ENCODE measurements at places on chromosomes 7 and 10. TPM values are rescaled to one million over a fixed set of nuclear protein-coding genes. Genes with fewer than 3 reads are reported as not detected.
A peak's percentile ranks its signal among the peaks of the same experiment; 100 is the strongest.

The AKR1C1 gene
- total RNA-seq = 18.4 TPM

The TCAF2 gene
- total RNA-seq = 0.64 TPM

The NKX2-3 gene
- total RNA-seq = not detected

The BLNK gene
- not detected for total RNA-seq

The PLAU gene
- 1.5 TPM for total RNA-seq

DNA sequence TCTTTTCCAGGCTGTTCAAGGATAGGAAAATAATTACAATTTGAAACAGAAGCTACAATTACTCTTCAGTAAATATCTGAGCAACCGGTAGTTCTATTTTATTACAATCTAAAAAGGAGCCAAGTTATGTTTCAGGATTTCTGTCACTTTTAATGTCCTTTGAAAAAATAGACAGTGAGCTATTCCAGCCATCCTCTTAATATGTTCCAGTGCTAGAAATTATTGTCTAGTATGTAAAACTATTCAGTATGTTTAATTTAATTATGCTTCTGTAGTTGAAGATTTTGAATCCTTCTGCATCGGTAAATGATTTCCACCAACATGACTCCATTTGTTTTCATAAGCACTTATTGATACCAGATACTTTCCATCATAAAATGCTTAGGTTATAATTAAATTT lies 129.6 kb upstream of the SEMA3D start:
- DNase-seq = no peak
- no peak overlapping the region for H3K27ac ChIP-seq
- H3K4me3 ChIP-seq = no peak overlapping the region
- H3K27me3 ChIP-seq = no peaks in the 10 kb centered on the region
- no peaks in the 10 kb centered on the region for H3K36me3 ChIP-seq
- no peaks in the 10 kb centered on the region for H3K4me1 ChIP-seq

DNA sequence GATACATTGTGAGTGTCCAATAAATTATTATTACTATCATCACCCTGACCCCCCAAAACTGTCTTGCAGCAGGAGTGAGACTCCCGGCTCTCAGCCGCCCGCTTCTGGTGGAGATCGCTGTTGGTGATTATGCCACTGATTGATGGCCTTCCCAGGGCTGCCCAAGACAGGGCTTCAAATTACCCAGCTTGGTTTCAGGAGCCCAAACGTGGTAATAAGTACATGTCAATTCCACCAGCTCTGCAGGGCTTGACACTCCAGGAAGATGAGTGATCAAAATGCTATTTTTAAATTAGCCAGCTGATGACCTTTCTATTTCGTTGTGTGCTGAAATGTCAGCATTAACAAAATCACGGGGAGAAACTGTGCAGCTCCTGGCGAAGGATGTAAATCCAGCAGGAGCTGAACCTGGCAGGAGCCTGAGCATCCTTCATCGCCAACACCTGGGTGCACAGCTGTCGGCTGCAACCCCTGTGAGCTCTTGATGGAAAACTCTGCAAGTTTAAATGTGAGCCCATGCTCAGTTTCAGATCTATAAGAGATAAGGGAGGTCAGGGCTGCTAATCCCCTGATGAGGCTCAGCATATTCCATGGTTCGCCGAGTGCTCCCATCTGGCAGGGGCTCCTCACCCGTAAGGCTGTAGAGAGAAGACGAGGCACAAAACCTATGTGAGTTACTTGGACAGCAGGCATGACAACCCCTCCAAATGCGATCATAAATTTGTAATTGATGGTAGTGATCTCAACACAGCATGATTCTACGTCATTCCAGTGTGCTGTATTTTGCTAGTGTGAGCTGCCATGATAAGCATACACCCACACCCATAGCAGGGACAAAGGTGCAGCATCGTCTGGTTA lies 446.3 kb downstream of the TCERG1L start:
- no peak overlapping the region for H3K27ac ChIP-seq
- no peaks in the 10 kb centered on the region for H3K36me3 ChIP-seq
- DNase-seq = no peak
- no peaks in the 10 kb centered on the region for H3K4me1 ChIP-seq

DNA sequence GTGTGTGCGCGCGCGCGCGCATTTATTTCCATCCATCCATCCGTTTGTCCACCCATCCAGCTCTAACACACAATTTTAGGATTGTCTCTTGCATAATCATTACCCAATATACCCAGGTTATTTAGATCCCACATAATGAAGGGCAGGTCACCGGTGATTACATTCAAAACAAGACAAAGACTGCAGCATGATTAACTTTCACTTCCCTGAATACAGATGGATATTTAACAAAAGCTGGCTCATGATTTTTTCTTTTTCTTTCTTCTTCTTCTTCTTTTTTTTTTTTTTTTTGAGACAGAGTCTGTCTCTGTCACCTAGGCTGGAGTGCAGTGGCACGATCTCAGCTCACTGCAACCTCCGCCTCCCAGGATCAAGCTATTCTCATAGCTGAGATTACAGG lies 86.2 kb downstream of the SH3PXD2A start:
- no peaks in the 10 kb centered on the region for H3K27me3 ChIP-seq
- no peak overlapping the region for H3K27ac ChIP-seq
- H3K4me3 ChIP-seq = no peak overlapping the region
- DNase-seq = no peak

DNA sequence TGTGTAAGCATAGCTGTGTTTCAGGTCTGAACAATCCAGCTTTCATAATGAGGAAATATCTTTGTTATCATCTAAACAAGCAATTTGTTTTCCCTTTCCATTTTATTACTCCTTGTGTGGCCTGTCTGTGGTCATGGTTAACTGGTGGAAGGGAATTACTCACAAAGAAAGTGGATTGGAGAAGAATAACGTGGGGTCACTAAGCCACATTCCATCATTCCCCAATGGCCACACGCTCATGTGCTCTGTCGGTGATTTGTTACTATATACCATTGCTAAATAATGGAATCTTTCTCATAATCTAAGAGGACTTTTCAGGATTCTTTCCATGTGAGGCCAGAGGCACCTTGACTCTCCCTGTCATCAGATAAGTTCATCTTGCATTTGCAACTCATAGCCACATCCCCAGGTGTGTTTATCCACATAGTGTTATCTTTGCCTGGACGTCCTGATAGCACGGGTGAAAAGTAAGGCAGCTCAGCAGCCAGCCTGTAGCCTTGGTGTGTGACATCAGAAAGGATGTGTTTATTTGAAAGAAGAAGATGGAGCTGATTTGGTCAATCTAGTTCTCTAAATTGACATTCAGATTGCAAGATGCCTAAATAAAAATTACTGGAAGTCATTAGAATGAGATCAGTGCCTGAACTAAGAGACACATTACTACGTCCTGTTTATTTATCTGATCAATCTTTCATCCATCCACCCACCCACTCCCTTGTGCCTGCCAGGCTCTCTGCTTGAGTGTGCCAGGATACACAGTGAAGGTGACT lies 128.9 kb downstream of the CELF2 start:
- H3K4me3 ChIP-seq = no peak overlapping the region
- DNase-seq = no peak
- H3K4me1 ChIP-seq = no peaks in the 10 kb centered on the region
- no peaks in the 10 kb centered on the region for H3K27me3 ChIP-seq
- H3K36me3 ChIP-seq = no peaks in the 10 kb centered on the region

DNA sequence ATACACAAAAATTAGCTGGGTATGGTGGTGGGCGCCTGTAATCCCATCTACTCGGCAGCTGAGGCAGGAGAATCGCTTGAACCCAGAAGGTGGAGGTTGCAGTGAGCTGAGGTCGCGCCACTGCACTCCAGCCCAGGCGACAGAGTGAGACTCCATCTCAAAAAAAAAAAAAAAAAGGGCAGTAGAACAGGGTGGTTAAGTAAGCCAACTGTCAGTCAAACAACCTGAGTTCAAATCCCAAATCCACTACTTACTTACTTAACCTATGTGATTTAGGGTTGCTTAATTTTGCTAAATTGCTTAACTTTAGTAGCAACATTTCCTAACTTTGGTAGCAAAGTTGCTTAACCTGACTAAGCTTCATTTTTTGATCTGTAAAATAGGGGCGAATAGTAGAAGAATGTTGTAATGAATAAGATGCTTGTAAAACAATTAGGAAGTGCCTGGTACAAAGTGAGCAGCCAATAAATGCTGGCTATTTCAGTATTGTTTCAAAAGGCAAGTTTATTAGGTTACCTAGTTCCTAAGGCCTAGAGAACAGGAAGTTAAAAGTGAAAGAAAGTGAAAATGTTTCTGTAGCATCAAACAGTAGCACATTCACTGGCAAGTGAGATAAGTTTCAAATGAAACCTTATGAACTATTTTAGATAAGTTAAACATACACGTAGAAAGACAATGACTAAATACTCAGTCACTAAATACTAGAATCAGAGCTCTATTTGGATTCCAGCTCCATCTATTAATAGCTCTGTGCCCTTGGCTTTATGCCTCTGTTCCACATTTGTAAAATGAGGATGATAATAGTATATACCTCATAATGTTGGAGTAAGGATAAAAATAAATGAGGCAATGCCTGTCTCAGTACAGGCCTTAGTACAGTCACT lies 64.3 kb downstream of the HOXA1 start:
- no peaks in the 10 kb centered on the region for H3K4me1 ChIP-seq
- no peak overlapping the region for H3K4me3 ChIP-seq
- no peaks in the 10 kb centered on the region for H3K36me3 ChIP-seq
- DNase-seq = no peak
- peak overlapping the region; percentile 67 for H3K27ac ChIP-seq

DNA sequence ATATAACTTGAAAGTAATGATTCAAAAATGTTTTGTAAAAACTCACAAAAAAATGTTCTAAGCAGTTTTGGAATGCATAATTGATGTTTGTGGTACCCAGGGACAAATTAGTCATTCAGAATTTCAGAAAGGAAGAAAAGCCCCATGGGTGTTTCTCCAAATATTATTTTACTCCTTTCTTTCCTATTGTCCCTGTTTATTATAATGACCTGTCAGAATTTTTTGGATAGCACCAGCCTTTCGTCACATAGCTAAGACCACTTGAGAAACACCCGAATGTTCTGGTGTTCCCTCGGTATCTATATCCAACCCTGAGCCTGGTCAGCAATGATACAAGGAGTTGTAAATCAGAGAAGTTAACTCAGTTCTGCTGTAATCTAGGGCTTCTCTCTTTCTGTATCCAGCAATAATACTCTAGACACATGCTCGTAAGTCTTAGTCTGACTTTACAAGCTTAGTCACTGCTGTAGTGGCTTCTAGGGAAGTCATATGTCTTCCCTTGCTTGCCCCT lies 64.8 kb upstream of the MEOX2 start:
- H3K4me1 ChIP-seq = no peaks in the 10 kb centered on the region
- H3K27me3 ChIP-seq = no peaks in the 10 kb centered on the region
- no peak for DNase-seq

DNA sequence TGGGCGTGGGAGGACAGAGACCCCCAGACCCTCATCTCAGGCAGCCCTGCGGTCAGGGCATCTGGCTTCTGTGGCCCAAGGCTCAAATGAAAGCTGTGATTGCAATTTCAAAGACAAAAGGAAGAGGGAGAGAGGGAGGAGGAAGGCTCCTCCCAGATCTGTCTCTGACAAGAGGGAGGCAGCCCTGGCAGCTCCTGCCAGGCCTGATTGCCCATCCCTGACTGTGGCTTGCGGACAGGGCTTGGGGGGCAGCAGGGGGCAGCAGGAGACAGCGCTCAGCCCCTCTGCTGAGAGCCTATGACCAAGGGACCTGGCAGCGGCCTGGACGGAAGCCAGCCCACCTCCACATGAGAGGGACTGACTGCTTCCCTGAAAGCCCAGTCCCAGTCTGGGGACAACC lies 91.8 kb downstream of the PTPRN2 start:
- H3K27me3 ChIP-seq = no peaks in the 10 kb centered on the region
- H3K27ac ChIP-seq = no peak overlapping the region
- H3K36me3 ChIP-seq = no peaks in the 10 kb centered on the region
- DNase-seq = no peak

GRCh38 chr10:91462423-91462822 lies 52.3 kb downstream of the HECTD2 start:
- peaks cover 61% of the 10 kb centered on the region for H3K36me3 ChIP-seq
- H3K4me1 ChIP-seq = no peaks in the 10 kb centered on the region
- no peak overlapping the region for H3K4me3 ChIP-seq
- H3K27me3 ChIP-seq = no peaks in the 10 kb centered on the region

DNA sequence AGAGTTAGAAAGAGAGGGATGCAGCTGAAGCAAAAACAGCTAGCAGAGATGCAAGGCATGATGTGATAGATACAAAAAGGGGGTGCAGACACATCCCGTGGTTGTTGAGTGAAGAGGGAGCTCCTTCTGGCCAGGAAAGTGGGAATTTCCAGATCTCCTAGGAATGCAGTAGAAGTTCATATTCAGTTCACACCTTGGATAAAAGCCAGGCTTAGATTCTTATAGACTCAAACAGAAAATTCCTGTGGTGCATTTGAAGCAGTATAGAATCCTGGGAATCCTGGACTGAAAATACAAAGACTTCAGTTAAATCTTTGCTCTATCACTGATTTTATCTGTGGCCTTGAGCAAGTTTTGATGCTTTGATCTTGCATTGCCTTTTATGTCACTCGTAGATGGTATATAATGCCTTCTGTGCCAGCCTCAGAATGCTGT lies 33.9 kb downstream of the SGPL1 start:
- H3K36me3 ChIP-seq = peaks cover 21% of the 10 kb centered on the region
- no peaks in the 10 kb centered on the region for H3K27me3 ChIP-seq
- H3K4me1 ChIP-seq = no peaks in the 10 kb centered on the region

DNA sequence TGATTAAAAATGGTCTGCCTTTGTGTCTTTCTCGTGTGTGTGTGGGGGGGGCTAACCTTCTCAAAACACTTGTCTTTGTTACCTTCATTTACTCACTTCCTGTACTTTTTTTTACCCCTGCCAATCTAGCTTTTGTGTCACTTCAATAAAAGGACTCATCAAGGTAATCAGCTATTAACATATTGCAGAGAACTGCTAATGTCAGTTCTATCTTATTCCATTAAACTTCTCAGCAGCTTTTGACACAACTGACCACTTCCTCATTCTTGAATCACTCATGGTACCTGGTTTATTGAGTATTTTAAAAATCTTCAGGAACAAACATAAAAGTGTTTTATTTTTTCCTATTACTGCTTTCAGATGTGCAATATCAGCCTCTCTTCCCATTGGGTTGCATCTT lies 59.8 kb downstream of the SLC25A40 start:
- H3K27ac ChIP-seq = no peak overlapping the region
- DNase-seq = no peak
- no peaks in the 10 kb centered on the region for H3K36me3 ChIP-seq
- H3K27me3 ChIP-seq = no peaks in the 10 kb centered on the region

GRCh38 chr7:126953461-126953860 lies 299.3 kb downstream of the GRM8 start:
- no peak for DNase-seq
- no peak overlapping the region for H3K4me3 ChIP-seq
- no peak overlapping the region for H3K27ac ChIP-seq
- no peaks in the 10 kb centered on the region for H3K27me3 ChIP-seq
- no peaks in the 10 kb centered on the region for H3K4me1 ChIP-seq
- H3K36me3 ChIP-seq = no peaks in the 10 kb centered on the region

- H3K27ac ChIP-seq = no peak overlapping the region
- no peak overlapping the region for H3K4me3 ChIP-seq
- DNase-seq = no peak
- no peaks in the 10 kb centered on the region for H3K27me3 ChIP-seq
- no peaks in the 10 kb centered on the region for H3K4me1 ChIP-seq
- H3K36me3 ChIP-seq = no peaks in the 10 kb centered on the region
Observed at GRCh38 chr10:18760836-18761235, 101.6 kb downstream of the ARL5B start.

- no peak for DNase-seq
- H3K27me3 ChIP-seq = no peaks in the 10 kb centered on the region
- no peaks in the 10 kb centered on the region for H3K36me3 ChIP-seq
- no peak overlapping the region for H3K27ac ChIP-seq
Observed at GRCh38 chr7:80249184-80249583, 114.6 kb downstream of the GNAI1 start.

Measured in ascending aorta (tissue), 2 donors.